AG09319 (cell line): ENCODE measurements at places on chromosomes 3 and 15.

DNA sequence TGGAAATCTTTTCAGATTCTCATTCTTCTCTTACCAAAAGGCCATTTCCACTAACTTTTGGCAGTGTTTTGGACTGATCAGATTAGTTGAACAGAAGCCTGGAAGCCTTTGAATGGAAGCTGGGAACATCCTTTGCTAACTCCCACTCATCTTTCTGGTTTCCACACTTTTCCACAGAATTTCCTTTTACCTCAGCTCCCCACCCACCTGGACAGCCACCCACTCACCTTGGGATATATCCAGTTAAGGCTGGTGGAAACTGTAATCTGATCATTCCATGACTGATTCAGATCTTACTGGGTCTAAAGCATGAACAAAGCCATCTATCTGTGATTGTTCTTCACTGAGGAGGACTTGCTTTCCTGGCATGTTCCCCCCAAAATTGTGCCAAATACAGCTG, 119.5 kb downstream of the CCNL1 start:
- no peak for DNase-seq

DNA sequence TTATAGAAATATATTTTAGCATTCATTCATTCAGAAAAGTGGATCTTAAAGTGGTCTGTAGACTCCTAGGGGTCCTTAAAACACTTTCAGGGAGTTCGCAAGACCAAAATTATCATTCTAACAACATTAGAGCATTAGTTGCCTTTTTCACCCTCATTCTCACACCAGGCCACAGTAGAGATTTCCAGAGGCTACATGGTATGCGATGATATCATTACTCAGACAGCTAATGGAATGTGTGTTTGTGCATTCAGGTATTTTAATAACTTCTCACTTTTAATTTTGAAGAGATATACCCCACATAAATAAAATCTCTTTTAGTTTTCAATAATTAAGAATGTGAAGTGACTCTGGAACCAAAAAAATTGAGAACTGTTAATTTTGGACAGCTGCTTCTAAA, 206.9 kb downstream of the NSUN3 start:
- no peak for DNase-seq

DNA sequence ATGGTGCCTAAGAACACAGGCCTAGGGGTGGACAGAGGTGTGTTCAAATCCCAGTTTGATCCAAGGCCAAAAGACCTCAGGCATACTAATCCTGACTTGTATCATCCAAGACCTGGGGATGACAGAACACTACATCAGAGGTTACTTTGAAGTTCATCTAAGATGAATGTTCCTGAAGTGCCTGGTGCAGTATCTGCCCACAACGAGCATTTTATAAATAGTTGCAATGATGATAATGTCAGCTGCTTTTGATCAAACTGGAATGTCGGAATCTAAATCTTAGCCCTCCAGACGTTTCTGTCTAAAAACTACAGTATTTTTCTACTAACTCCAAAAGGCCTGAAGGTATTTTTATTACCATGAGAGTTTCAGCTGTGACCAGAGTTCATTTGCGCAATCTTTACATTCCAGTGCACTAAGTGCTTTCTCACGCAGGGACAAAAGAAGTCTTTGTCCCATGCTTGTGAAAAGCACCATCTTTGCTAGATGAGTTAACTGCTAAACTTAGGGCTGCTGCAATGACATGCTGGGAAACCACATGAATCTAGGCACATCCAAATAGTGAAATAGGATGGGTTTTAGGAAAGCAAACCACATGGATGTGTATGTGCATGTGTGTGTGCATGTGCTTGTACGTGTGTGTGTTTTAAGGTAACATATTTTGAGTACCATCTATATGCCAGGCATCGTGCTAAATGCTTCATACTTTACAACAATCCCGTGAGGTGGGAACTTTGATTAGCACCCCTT, 18.1 kb downstream of the ANXA2 start:
- DNase-seq = peak; percentile 95

DNA sequence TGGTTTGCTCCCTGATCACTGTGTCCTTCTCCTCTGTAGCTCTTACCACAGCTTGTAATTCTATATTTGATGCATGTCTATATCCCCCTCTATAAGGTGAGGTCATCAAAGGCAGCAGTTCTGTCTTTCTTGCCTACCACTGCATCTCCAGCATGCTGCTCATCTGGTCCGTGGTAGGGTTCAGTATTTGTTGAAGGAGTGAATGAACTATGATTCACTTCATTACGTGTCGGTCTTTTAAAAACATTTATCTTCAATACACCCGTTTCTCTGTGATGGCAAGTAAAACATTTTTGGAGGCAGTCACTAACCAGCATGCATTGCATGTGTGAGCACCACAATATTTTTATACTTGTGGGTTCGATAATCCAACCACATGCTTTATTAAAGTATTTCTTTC, 27.6 kb downstream of the CHST14 start:
- no peak for DNase-seq

- DNase-seq = no peak
Observed at GRCh38 chr3:176769547-176770190, 427.6 kb downstream of the TBL1XR1 start.

DNA sequence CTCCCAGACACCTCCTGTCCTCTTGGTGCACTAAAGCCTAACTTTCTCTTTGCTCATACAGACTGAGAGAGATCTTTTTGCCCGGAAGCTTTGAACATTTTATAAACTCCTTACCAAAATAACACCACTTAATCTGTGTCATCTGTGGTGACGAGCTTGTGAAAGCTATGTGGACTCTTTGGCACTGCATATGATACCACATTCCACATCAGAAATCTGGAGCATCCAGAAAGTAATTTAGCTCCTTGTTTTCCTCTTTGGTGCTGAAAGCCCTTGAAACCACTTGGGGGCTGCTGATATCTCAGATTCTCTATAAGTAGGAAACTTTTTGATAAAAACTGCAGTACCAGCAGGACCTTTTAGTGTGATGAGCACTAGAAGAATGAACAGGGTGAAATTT, 128.3 kb downstream of the ALCAM start:
- no peak for DNase-seq

- no peak for DNase-seq
Observed at GRCh38 chr3:173748105-173748504, 350.6 kb downstream of the NLGN1 start.

DNA sequence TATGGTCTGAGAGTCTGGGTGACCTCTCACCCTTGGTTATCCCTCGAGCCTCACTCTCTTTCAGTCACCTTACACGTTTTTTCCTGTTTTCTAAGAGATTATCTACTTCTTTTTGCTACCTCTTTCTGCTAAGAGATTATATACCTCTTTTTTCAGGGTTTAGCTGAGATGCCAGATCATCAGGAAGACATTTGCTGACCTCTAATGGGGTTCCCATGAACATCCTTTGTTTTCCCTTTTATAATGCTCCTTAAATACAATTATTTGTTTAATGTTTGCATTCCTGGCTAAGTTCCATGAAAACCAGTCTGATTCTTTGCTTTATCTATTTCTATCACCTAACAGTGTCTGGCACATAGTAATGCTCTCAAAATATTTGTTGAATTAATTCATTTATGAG, 39.6 kb downstream of the LEKR1 start:
- no peak for DNase-seq

DNA sequence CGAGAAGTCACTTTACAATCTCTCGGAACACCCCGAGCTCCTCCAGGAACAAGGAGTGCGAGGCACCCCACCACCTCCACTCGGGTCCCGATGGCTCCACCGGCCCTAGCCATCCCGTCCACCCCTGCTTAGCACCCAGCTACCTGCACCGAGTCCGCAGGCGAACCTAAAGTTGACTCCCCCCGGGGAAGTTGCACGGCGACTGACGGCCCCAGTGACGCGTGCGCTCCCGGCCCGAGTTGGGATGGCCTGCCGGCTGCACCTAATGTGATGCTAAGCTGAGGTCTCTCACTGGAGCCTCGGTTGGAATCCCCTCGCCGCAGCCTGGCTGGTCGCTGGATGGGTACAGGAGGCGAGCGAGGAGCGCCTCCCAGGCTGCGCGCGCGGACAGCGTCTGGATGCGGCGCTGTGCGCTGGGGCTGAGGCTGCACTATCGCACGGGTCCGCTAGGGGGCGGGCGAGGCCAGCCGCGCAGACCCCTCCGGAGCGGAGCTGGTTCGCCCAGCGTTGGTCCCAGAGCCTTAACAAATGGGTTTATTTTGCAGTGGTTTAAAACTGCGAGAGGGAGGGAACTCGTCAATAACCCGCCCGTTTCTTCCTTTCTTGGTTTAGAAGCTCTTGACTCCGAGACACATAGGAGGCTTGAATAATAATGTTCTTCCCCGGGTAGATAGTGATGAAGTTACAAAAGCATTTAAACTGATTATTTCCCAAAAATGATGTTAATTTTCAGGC, at the start of gene OXTR:
Gene OXTR, minus strand, starts transcription at position 526 of the 735 bp plus-strand sequence. CDS start 1,426 bp downstream, outside the sequence.
- DNase-seq = peak; percentile 40

DNA sequence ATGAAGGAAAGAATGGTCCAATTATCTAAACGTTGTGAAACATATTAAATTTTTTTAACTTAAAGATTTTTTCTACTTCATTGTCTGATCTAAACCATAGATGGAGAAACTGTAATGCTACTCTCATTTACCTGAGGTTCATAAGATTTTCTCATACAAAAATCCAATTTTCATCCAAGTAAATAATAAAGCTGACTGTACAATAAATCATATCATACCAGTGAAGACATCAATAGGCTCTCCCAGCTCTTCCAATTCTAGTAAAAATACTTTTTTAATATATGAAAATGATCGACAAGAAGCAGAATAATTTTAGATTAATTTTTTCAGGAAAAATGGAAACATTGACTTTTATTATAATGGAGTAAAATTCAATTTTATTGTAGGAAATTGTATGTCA, 260.8 kb downstream of the GABRG3 start:
- DNase-seq = no peak

GRCh38 chr3:139189943-139190342, 145.3 kb upstream of the PRR23C start:
- DNase-seq = no peak
